ENCODE measurements at places on chromosomes 3 and 15. TPM values are rescaled to one million over a fixed set of nuclear protein-coding genes. Genes with fewer than 3 reads are reported as not detected.

GRCh38 chr3:57559526-57559925 lies 3.5 kb downstream of the PDE12 start:
- peak; percentile 10 for DNase-seq

- DNase-seq, result no peak
These were observed 2.4 kb downstream of the SIAH2 start for GRCh38 chr3:150760431-150761200.

- no peak for DNase-seq
These were observed 46.8 kb upstream of the POMGNT2 start for GRCh38 chr3:43152649-43153048.

DNA sequence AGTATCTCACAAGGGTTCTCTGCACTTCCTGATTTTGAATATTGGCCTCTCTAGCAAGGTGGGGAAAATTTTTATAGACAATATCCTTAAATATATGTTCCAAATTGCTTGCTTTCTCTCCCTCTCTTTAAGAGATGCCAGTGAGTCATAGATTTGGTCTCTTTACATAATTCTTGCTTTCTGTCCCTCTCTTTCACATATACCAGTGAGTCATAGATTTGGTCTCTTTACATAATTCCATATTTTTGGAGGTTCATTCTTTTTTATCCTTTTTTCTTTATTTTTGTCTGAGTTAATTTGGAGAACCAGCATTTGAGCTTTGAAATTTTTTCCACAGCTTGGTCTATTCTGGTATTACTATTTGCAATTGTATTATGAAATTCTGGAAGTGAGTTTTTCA lies 77.7 kb upstream of the NUDT16 start:
- no peak for DNase-seq

- DNase-seq, result no peak
These were observed 588.8 kb upstream of the BCHE start for GRCh38 chr3:166425900-166426611.

DNA sequence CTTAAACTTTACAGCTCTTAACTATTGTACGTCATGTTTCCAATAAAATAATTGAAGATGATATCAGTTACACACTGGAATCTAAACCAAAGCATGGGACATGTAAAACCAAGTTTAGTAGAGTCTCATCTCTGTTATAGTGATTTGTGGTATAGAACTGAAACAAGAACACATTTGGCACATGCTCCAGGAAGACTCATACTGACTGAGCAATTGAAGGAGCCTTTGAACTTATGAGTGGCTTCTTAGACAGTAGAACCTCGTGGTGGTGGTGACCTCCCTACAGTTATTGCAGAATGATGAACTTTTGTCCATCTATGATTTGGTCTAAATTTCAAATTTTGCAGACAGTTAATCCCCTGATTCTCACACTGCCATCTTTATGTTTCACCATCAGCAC lies 729.7 kb downstream of the ROBO1 start:
- no peak for DNase-seq

KCNAB1 gene
- total RNA-seq, result 0.16 TPM

MAP6D1 gene
- total RNA-seq, result 10.5 TPM
